ENCODE measurements at places on chromosomes 7 and 10.
A peak's percentile ranks its signal among the peaks of the same experiment; 100 is the strongest.

DNA sequence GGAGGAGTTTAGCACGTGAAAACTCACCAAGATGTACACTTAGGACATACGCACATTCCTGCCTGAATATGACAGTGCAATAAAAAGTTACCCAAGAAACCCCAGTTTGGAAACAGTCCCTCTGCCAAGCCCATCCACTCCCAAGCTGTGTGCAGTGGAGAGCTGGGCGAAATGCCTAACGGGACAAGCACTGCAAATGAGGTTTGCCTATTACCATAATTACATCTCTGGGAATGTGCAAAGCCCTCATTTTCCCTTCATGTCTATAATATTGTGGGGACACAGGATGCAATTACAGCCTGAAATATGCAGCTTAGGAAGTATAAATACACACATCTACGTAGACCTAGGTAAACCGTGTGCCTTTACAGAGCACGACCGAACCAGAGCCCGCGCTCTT is 117.5 kb downstream of the PLXNA4 start:
- no peak for DNase-seq

- DNase-seq, result no peak
Observed at GRCh38 chr7:50858528-50859245, 76.0 kb upstream of the GRB10 start.

GRCh38 chr10:120689777-120690529 is 161.2 kb upstream of the WDR11 start:
- DNase-seq, result no peak

DNA sequence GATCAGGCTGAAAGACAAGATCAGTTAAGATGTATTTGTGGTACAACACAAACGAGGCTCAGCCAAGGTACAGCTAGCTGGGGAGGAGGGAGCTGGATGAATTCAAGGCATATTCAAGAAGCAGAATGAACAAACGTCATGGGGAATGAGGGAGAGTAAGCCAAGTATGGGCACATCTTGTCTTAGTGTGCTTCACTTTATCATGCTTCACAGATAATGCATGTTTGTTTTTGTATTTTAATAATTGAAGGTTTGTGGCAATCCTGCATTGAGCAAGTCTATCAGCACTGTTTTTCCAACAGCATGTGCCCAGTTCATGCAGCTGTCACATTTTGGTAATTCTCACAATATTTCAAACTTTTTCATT is 135.4 kb downstream of the HIBADH start:
- DNase-seq, result no peak

DNA sequence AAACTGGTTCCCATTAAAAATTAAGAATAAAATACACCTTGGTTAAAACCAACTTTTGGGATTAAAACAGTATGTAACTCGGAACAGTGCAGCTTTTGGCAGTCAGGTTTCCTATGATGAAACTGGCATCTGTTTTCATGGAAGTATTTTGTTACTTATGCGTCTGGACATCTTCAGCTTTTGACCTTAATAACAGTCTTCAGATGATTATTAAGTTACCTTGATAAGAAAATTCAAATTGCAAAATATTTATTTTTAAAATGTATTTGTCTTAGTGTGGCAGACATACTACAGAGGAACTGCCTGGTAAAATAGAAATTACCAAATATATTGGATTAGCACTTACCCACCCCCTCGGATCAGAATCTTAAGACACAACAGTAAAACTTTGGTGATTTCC is 100.0 kb downstream of the ITGB8 start:
- DNase-seq, result no peak

DNA sequence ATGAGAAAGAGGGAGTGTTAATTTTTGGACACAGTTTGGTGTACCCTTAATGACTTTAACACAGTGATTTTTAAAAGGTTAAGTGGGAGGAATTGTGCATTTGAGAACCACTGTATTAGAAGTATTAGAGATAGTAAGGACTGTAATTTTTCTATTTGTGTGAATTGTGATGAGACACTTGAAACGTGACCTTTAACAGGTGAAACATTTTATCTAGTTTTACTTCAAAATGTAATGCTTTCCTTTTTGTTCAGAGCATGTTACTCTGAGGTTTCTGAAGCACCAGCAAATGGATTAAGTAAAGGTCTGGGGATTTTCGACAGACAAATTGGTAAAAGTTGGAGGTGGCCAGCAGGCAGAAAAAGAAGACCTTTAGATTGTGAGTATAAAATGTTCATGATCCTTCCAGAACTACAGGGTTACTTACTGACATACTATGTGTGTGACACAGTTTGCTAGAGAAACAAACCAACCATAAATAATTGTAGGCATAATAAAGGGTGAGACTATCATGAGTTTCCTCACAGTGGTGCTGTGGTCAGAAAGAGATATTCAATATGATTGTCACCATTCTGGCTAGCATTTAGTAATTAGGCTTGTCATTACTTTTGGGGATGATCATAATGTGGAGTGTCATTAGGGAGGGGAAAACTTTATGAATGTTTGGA is 26.1 kb downstream of the LCOR start:
- DNase-seq, result peak; percentile 13

DNA sequence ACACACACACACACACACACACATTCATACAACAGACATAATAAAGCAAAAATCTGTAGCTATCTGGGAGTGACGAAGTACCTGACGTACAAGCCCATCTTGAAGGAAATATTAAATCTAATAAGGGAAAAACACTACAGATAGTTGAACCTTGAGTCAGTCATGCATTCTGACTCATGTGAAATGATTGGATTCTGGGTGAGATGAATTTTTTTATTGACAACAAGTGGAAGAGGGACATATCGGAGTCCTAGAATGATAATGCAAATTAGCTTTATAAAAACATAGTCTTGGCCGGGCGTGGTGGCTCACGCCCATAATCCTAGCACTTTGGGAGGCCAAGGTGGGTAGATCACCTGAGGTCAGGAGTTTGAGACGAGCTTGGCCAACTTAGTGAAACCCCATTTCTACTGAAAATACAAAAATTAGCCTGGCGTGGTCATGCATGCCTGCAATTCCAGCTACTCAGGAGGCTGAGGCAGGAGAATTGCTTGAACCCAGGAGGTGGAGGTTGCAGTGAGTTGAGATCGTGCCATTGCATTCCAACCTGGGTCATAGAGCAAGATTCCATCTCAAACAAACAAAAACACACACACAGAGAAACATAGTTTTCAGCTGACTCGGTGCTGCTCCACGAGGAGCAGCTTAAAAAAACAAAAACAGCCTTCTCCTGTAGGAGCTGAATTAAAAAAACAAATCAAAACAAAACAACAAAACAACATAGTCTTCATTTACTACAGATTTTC is 154.4 kb upstream of the MKLN1 start:
- DNase-seq, result no peak

DNA sequence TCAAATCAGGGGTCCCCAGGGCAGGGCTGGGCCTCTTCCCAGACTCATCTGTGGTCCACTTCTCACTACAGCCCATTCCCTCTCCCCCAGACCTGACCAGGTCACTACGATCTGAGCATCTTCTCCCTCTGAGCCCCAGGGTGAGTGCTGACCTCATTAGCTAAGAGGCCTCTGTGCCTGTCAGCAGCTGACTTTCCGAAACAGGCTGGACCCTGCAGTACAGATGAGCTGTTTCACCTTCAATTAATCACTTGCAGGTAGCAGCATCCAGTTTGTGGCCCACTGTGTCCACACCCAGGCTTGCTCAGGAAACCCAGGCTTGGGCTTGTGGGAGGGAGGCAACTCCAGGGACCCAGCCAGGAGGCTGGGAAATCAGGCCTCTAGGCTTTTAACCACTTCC is 24.3 kb downstream of the SRRM3 start:
- DNase-seq, result no peak

- DNase-seq, result no peak
Observed at GRCh38 chr10:33676606-33677339, 342.3 kb upstream of the NRP1 start.

DNA sequence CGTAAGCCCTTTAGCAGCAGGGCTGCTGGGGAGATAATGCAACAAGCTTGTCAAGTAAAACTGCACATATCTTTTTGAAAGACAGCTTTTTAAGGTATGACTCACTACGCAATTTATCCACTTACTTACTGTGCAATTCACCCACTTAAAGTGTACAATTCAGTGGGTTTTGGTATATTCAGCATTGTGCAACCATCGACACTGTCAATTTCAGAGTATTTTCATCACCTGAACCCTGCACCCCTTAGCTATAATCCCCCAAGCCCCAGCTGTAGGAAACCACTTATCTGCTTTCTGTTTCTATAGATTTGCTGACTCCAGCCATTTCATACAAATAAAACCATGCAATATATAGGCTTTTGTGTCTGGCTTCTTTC is 168.0 kb downstream of the PTPN20 start:
- no peak for DNase-seq

DNA sequence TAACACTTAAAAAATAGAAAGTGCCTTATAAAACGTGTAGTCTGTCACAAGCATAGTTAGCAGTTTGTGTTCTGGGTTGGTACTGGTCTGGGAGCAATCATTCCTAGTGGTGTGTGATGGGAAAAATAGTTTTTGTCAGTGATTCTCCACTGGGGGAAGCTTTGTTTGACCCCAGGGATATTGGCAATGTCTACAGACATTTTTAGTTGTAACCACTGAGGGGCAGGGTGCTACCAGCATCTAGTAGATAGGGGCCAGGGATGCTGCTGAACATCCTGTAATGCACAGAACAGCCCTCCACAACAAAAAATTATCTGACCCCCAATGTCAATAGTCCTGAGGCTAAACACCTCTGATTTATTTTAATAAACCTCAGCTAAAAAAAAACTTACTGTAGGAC is 51.6 kb upstream of the CREB5 start:
- DNase-seq, result no peak

GRCh38 chr7:73746378-73746777 is 7.8 kb upstream of the ABHD11 start:
- no peak for DNase-seq

GRCh38 chr7:3399858-3400257 is 98.8 kb downstream of the SDK1 start:
- DNase-seq, result no peak

GRCh38 chr10:119750391-119751230 is 24.8 kb downstream of the INPP5F start:
- DNase-seq, result peak; percentile 80

- DNase-seq, result peak; percentile 96
Observed at GRCh38 chr7:2248984-2249694, 7.1 kb downstream of the NUDT1 start.

- DNase-seq, result no peak
Observed at GRCh38 chr10:29648983-29649268, 14.2 kb upstream of the SVIL start.

- no peak for DNase-seq
Observed at GRCh38 chr7:125491137-125491536, 561.5 kb upstream of the POT1 start.

DNA sequence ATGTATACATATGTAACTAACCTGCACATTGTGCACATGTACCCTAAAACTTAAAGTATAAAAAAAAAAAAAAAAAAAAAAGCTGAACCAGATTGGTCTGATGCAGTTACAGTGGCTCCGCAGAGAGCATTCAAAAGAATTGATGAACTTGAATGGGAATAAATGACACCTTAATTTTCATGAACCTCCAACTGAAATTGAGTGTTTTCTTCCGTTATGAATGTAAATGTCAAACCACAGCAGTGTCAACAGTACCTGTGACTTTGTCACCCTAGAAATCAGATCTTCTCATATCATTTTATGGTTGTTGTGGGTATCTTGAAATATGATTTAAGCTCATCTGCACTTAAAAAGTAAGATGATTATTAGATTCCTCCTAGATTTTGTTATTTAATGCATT is 32.7 kb upstream of the SRGN start:
- DNase-seq, result no peak

GRCh38 chr7:40525764-40526163 is 391.0 kb downstream of the SUGCT start:
- no peak for DNase-seq

DNA sequence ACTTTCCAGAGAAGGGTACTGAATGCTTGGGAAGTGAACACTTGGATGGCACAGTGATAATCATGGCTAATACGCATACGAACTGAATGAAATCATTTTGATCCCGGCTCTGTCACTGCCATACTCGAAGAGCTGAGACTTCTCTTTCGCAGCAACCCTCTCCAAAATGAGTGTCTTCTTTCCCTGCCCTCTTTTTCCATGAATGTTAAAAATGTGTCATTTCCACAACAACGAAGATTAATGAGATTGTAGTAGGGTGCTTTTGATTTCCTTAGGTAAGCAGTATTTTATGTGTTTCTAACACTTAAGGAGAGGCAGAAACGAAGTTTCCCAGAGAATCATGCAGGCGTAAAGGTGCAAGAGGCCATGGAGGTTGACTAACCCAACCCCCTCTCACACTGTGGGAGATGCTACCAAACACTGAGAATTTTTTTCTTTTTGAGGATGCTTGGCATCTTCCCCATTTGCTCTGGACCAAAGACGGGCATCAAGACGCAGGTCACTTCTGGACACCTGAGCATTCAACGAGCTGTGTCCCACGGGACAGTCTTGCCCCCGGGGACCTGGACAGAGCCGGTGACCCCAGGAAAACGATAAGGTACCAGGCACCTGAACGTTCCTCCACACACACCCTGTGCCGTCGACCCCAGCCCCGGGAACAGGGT is 823 bp downstream of the COPG2 start:
- peak; percentile 15 for DNase-seq

- no peak for DNase-seq
Observed at GRCh38 chr7:107039199-107039900, 5.2 kb upstream of the PRKAR2B start.

DNA sequence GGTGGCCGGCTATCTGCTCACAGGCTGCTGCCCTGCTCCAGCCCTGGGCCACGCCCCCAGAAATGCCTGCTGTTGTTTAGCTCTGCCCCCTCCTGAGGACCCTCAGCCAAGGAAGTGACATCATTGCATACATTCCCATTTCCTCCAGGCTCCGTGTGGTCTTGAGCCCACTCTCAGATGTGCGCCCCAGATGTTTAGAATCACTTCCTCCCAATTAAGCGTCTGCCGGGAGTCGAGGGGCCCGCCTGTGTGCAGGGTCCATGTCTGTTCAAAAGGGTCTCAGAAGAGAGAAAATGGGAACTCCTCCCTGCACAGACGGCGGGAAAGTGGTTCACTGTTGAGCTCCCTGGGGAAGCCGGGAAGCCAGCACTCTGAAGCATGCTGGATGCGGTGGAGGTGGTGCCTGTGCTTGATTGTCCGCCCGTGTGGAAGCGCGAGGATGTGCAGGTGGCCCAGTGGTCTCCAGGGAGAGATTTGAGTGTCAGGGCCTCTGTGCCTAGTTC is 116.9 kb upstream of the PPIF start:
- DNase-seq, result no peak

GRCh38 chr10:121081306-121081705 is 230.1 kb downstream of the WDR11 start:
- DNase-seq, result no peak

- no peak for DNase-seq
Observed at GRCh38 chr7:47100148-47100816, 481.6 kb downstream of the TNS3 start.
